ENCODE measurements at places on chromosomes 2 and 18.
A peak's percentile ranks its signal among the peaks of the same experiment; 100 is the strongest.

DNA sequence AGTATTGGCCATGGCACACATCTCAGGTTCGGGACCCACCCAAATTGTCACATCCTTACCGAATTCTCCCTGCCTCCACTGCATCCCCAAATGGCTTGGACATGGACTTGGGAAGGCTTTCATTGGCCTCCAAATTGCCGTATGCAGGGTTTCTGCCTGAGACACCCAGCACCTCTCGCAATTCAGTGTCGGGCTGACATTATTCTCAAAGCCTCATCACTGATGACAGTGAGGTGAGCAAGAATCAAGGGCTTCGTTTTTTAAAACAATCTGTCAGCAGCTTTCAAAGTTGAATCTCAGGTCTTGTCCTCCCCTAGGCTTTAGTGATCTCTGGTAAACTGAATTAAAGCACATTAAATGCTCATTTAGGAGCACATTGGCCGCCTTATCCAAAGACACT is 29.5 kb upstream of the TGFA start:
- DNase-seq = no peak

GRCh38 chr2:117631152-117631945 is 183.1 kb upstream of the DDX18 start:
- no peak for DNase-seq

DNA sequence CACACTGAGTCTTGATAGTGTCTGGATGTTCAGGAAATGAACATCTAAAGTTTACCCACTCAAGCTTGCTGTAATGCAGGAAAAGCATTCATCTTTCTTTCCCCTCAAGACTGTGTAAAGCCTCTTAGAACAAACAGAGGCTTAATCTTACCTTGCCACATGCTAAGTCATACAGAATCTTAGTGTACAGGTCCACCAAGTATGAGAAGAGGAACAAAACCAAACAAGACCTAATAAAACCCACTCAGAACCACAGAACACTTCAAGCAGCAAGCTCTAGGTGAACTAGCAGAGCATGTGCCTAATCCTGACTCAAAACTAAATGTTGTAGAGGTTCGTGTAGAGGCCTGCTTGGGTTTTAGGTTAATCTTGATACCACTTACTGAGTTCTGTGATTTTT is 97.6 kb downstream of the SPTBN1 start:
- DNase-seq = no peak

DNA sequence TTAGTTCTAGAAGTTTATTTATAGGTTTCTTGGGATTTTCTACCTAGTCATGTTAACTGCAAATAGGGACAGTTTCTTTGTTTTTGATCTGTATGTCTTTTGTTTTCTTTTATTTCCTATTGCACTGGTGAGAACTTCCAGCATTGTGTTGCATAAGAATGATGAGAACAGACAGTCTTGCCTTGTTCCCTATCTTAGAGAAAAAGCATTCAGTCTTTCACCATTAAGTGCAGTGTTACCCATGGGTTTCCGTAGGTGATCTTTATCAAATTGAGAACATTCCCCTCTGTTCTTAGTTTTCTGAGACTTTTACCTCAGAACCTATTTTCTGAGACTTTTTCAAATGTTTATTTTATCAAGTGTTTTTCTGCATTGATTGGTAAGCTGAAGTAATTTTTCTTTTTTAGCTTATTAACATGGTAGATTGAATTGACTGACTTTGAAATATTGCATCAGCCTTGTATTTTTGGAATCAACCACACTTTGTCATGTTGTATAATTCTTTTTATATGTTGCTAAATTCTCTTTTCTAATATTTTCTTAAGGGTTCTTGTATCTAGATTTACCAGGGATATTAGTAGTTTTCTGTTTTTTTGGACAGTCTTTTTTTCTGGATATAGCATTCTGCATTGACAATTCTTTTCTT is 17.2 kb downstream of the MFSD6 start:
- DNase-seq = no peak

DNA sequence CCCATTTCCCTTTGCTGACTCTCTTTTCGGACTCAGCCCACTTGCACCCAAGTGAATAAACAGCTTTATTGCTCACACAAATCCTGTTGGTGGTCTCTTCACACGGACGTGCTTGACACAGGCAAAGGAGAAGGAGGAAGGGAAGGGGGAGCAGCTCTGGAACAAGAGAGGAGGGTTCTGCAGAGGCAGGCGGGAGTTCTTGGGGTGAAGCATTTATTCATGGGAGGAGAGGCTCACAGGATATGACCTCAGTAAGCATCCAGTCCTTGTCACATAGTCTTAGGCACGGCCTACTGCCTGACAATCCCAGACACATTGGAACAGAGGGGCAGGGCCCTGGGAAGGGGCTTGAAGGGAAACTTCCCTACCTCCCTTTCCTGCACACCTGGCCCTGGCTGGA is 171.7 kb upstream of the HS6ST1 start:
- DNase-seq = no peak

DNA sequence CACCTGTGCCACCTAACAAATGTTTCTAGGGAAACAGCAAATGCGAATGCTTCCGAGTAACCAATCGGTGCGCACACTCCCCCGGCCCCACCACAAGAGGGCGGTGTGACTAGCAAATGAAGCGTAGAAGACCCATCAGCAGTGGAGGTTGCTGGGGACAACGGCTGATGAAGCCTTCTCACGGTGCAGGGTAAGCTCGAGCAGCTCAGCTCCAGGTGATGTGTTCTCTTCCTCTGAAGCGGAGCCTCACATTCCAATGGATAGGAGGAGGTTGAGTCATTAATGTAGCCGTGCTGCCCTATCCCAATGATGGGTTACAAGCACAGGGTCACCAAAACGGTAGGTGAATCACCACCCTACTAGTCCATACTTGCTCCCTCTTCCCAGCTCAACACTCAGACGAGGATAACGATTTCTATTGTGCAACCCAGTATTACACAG is 127.6 kb upstream of the TWIST2 start:
- DNase-seq = no peak

DNA sequence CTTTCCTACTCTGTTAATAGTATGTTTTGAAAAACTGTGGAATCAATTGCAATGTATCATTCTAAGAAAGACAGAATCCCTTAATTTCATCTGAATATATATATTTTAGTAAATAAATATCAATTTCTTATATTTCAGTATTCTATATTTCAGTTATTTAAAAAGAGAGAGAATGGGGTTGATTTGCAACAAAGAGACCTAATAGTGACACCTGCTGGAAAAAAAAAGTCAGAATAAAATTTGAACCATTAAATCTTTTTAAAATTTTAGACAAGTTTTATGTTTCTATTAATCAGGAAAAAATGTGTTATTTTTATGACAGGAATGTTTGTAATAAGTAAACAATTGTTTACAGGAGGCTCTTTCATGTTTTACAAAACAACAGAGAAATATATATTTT is 20.7 kb upstream of the CCNT2 start:
- DNase-seq = peak; percentile 5

- no peak for DNase-seq
These were observed 102.2 kb upstream of the KCTD1 start for GRCh38 chr18:26650310-26651268.

DNA sequence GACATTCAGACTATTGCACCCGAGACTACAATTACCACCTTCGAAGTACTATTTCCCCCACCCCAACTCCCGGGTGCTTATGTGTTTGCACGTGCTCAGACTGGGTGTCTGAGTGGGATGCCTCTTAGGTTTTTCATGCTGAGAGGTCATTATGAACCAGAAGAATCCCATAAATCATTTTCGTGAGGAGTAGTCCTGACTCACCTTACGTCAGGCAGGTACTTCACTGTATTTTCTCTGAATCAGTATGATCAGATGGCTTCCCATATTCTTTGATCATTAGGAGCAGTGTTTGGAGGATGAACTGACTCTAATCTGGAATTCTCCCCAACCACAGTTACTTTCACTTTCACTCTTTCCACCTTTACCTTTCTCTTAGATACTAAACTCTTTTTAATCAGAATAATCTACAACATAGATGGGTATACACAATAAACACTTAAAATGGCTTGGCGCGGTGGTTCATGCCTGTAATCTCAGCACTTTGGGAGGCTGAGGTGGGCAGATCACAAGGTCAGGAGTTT is 38.4 kb upstream of the STAT4 start:
- DNase-seq = no peak

DNA sequence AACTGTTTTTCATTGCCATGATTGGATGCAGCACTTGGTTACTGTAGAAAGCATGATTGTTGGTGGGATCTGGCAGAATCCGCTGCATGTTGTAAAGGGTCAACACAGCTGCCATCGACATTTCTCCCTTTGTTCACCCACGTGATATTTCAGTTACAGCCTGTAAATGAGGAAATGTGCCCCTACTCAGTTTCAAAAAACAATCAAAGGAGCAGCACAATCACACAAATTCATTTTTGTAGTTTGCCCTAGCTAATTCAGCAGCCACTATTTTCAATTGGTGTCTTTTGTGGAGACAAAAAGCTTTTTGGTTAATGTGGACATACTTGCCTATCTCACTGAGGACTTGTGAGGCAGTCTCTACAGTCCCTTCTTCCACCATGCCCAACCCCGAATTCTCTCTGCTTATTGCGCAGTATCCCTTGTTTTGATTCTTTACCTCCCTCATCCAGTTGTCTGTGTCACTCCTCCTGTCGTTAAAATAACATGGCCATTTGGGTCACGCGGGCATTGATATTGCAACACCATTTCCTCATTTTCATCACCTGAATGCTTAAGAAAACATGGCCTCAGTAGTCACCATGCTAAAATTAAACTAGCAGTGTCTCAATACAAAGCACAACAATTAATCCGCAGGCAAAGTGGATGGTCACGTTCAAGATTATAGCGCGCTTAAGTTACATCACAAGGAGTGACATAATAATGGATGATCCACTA is 6.4 kb upstream of the PROC start:
- DNase-seq = no peak

DNA sequence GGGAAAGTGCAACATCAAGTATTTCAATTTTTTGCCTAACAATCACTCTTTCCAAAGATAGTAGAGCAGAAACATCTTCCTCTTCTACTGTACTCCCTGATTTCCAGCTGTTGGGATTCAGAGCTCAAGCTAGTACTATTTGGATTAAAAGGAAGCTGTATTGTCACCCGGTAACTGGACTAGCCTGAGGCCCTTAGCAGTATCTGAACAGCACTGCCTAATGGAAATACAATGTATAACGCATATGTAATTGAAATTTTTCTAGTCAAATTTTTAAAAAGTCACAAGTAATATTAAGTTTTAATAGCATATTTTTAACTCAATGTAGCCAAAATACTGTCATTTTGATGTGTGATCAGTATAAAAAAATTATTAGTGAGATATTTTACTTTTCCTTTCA is 86.2 kb downstream of the COX7A2L start:
- no peak for DNase-seq

GRCh38 chr18:59988098-59988706 is 88.4 kb downstream of the PMAIP1 start:
- DNase-seq = peak; percentile 29

DNA sequence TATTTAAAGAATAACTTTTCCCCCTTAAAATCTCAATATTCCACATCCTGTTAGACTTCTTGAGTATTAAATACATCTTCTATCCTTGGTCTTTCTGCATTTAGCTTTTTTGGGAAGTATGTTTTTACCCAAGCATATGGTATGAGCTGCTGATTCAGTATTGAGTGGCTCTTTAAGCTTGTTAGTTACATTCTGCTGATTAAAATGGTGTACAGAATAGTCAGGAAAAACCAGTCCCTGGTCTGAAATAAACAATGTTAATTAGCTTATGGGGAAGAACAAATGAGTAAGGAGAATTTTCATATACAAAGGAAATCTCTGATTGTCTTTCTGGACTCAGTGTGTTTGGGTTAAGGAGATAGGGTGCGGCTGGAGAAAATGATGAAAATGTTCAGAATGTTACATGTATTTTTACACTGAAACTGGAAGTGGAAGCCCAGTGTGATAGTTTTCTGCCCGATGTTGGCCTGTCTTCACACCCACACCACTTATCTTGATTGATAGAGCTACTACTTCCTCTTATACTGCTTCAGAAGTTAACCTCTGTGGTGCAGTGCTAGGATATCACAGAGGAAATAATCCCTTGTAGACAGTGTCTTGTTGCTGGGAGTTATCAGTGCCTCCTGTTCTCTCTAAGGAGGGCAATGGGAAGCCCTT is 84.0 kb downstream of the MSH2 start:
- peak; percentile 32 for DNase-seq

DNA sequence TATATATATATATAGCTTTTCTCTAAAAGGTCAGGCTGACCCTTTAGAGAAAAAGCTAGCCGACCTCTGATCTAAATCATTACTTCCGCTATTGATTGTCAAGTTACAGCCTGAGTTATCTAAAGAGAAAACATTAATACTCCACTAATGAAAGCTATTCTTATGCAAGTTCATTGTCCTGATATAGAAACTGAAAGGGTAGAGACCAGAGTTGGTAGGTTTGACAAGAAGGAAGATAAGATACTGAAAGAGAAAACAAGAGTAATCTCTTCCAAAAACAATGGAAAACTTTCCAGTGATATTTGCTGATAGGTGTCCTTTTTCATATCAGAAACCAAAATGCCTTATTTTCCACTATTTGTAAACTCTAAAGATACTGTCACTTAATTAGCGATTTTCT is 62.8 kb upstream of the SLC39A10 start:
- DNase-seq = peak; percentile 11

DNA sequence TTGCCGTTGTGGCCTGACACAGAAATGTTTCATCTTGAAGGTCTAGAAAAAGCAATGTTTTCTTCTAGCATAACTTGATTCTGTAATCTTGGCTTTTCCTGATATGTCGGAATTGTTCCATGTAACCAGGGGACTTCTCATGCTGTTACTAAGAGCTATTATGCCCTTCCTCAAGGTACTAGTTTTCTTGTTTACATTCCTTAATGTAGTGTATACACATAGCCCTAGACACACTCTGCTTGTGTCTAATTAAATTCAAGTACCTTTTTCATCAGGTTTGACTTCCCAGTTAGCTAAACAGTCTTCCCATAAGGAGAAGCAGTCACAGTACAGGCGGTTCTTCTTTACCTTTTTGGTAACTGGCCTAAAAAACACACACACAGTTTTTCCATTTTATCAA is 122.8 kb upstream of the MSH6 start:
- no peak for DNase-seq

DNA sequence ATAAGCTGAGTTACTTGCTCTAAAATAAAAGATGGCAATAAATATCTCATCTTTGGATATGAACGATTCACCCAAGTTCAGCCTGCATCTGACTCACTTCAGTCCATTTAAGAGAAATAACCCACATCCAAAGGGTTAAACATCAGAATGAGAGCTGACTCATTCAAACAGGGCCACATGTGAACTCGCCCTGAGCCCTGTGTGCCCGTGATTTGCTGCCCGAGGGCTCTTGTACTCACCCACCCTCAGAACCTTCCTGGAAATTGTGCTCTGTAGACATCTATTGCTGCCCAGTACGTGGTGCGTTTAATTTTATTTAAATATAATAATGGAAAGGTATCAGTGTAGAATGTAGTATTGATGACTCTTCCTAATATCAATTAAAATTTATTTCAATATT is 66.9 kb upstream of the RBM44 start:
- DNase-seq = no peak

Data from naive B cell (primary cell).